ENCODE measurements at places on chromosomes 12 and 14.

DNA sequence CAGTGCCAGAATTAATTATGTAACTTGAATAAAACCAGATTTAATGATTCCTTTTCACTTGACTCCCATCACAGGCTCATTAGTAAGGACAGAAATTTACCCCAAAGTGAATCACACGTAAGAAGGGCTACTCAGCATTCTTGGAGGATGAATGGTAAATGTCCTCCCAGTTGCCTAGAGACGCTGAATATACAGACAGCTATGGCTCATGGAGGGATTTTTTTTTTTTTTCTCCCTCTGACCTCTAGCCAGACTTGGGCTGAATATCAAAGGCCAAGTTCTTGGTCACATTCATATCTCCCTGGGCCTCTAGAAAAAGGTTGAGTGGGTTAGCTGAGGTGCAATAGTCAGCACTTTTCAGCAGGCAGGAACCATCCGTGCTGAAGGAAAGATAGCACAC, 77.5 kb downstream of the PHLDA1 start:
- DNase-seq: no peak

DNA sequence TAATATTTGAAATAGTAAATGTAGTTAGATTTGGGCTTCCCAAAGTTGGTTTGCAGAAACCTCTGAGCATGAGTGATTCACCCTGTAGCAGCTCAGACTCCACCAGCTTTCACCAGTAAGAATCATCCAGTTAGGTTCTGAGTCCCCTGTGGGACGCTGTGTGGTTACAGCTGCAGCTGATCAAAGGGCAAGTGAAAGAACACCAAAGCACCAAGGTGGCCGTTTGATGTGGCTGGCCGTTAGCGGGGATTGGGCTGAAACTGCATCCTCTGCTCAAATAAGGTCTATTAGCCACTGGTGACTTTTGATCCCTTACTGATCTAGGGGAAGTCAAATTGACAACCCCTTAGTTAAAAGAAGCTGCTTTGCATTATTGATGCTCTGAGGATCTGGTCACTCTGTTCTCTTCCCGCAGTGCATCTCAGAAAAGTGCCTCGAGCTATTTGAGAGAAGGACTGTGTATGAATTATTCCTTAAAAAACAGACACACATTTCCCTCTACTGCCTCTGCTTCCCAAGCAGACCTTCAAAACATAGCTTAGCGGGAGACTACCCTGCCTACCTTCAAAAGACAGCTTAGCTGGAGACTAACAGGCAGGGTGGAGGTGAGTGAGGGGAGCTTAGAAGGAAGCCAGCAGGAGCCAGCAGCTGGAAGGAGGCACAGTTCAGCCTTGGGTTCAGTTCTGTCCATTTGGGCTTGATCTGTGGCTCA, 3.7 kb downstream of the ABHD12B start:
- no peak for DNase-seq

- DNase-seq: no peak
These were observed 45.8 kb downstream of the HSD17B6 start for GRCh38 chr12:56808954-56809353.

DNA sequence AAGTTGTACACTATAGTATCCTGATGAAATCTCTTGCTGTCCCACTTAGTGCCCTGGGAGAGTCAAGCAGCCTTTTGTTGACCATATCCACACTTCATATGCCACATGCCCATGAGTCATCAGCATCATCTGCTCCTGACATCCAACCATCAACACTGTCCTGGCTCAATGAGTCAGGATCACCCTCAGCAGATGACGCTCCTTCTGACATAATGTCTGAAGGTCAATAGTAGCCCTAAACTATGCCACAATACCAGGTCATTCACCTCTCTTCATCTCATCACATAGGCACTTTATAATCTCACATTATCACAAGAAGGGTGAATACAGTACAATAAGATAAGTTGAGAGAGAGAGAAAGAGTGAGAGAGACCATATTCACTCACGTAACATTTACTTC, 369.0 kb upstream of the FAR2 start:
- no peak for DNase-seq

DNA sequence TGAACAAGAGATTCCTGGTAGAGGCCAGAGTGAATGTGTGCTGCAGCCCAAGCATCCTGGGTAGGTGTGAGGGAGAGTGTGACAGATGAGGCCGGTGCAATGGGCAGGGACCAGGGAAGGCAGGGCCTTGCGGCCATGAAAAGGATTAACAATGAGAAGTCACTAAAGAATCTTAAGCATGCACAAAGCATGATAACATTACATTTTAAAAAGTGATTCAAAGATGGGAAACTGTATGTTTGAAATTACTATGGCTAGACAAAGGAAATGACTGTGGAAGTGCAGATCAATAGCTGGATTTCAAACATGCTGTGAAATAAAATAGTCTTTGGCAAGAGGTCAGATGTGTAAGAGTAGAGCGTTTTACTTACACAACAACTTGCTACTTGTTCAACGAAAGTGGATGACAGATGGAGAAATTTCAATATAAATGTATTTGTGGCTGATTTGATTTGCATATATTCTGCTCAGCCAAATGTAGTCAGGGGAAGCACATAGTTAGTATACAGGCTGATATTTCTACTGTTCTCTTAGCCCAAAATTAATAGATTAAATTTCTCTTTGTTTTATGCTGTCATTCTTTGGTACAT, 175.5 kb downstream of the CCDC59 start:
- DNase-seq: no peak
